AG10803 (cell line): ENCODE measurements at places on chromosomes 3 and 15.

GRCh38 chr15:92161039-92161670, 232.5 kb upstream of the ST8SIA2 start:
- no peak for DNase-seq

DNA sequence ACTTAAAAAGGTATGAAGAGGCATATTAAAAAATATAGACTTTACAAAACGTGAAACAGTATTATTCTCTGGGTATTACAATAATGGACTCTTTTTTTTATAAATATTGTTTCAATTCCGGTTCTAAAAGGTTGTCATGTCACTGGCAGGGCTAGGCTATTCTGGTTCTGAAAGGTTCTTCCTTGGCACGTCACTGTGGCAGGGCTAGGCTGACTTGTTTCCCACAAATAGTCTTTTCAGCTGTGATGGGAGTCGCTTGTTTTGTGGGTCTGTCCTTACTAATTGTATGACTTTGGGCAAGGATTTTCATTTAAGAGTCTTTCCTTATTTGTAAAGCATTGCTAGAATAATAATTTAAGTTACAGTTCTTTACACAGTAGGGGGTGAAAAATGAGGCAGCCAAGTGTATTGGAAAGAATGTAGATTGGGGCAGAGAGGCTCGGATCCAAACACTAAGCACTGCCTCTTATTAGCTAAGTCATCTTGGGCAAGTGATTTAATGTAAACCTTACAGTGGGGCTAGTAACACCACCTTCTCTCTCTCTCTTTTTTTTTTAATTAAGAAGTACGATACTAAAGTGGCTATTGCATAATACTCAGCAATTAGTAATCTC, 12.4 kb upstream of the MELTF start:
- no peak for DNase-seq

GRCh38 chr3:68858549-68858948, 73.8 kb downstream of the TAFA4 start:
- no peak for DNase-seq

DNA sequence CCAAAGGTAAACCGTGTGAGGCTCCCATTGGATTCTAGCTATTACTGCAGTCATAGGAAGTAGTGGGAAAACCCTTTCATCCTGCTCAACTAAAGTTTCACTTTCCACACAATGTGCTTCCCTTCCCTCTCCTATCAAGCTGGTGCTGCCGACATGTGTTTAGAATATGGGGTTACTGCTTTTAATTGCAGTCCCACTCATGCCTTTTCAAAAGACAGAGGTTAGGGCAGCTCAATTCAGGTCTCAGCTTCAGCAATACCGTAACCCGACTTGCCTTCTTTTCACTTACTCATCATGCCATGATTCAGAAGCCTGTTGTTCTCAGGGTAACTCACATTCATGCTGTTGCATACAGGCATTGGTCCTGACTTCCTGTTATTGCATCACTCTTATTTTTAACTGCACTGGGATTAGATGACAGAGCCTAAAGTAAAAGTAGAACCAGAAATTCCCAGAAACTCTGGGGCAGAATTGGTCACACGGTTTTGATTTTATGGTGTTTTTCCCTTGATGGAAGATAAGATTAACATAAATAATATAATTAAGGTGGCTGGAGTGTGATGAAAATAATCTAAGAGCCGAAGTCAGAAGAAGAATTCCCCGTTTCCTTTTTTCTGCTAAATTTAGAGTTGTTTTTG, 45.7 kb downstream of the C2CD4B start:
- peak; percentile 94 for DNase-seq

DNA sequence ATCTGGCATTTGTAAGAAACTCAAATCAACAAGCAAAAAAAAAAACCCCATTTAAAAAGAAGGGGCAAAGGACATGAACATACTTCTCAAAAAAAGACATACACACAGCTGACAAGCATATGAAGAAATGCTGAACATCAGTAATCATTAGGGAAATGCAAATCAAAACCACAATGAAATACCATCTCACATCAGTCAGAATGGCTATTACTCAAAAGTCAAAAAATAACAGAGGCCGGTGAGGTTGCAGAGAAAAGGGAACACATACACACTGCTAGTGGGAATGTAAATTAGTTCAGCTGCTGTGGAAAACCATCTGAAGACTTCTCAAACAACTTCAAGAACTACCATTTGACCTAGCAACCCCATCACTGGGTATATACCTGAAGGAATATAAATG, 199.4 kb upstream of the THBS1 start:
- peak; percentile 53 for DNase-seq

DNA sequence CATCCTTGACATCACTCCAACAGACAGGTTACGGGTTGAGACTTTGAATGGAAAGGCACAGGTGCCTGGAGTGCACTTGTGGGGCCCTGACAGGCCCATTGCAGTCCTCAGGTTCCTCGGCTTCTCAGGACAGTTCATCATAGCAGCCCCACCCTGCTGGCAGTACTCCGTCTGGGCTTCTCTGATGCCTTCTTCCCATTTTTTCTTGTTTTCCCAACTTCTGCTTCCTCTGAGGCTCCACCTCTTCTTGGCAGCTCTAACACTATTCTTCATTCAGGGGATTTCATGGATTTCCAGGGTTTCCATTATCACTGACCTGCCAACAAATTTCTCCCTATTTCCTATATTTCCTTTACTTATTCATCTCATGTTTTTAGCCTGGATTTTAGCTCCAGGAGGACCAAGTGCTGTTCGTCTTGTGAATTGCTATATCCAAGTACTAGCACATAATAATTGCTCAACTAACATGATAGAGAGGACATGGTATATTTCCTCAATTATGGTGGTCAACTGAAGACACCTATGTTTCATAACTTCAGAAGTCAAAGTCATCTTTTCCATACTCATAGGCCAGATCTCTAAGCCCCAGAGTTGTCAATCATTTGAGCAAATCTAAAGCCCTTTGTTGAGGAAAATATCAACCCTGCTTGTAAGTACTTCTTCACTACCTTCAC, 16.2 kb downstream of the NCEH1 start:
- DNase-seq, result no peak

DNA sequence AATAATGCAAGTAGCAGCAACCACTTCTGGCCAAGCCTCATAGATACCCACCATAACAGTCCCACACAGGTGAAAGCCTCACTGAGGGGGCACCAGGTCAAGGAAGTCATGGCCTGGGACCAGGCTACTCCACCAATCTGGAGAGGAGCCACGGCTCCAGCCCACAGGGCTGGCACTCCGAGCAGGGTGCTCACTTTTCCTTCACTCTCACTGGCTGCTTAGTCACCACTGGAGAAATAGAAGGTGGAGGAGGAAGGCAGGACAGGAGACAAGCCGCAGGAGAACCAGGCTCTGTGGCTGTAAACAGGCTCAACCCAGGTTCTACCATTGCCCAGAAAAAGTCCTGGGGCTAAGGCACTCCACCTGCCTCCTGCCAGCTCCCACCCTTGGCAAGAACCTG, 1.2 kb downstream of the USP19 start:
- no peak for DNase-seq

- no peak for DNase-seq
Measured at GRCh38 chr3:51191768-51192167, 193.3 kb upstream of the MANF start.

- DNase-seq, result peak; percentile 59
Measured at GRCh38 chr3:179449636-179450035, 1.6 kb downstream of the GNB4 start.

- peak; percentile 77 for DNase-seq
Measured at GRCh38 chr15:48285329-48286214, 45.7 kb upstream of the DUT start.

- no peak for DNase-seq
Measured at GRCh38 chr3:41216422-41216821, 17.1 kb downstream of the CTNNB1 start.

DNA sequence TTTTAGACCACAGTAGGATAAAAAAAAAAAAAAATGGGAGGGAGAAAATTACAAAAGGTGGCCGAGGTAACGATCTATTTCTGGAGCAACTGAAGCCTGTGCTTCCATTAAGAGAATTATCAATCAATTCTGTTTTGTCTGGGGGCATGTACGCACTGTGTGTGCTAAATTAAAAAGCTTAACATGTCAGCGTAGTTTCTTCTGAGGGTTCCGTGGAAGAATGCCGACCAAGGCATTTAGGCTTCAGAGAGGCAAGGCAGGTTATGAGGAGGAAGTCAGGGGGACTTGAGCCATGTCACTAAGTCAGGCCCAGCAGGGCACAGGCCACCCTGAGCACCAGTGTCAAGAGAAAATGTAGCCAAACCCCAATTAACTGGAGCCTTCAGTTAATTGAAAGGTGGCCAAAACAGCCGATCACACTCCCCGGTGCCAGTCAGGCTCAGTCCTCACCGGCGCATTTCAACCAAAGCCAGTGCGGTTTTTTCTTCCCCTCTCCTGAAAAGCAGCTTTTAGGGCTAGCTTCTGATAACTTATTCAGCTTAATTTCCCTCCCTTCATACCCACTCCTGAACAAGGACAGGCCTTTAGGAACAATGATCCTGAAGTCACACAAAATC, 113.9 kb downstream of the MEGF11 start:
- DNase-seq, result no peak

- DNase-seq, result no peak
Measured at GRCh38 chr3:194756460-194756779, 70.7 kb downstream of the FAM43A start.

GRCh38 chr3:129453732-129454131, 13.7 kb downstream of the IFT122 start:
- no peak for DNase-seq

DNA sequence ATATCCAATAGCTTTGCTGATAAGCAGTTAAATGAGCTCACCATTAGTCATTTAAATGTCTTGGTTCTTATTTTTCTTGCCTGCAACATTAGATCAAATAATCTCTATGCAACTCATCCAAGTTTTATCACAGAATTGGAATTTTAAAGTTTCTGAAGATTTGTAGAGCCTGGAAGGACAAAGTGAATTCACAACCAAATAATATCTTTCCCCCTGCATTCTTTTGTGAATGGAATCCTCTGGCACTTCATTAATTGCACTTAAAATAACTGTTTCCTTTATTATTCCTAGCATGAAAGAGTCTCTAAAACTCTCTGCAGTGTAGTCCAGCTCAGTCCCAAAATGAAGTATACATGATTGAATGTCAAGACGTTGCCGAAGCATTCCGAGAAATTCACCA, 345.6 kb upstream of the TGFBR2 start:
- peak; percentile 36 for DNase-seq

DNA sequence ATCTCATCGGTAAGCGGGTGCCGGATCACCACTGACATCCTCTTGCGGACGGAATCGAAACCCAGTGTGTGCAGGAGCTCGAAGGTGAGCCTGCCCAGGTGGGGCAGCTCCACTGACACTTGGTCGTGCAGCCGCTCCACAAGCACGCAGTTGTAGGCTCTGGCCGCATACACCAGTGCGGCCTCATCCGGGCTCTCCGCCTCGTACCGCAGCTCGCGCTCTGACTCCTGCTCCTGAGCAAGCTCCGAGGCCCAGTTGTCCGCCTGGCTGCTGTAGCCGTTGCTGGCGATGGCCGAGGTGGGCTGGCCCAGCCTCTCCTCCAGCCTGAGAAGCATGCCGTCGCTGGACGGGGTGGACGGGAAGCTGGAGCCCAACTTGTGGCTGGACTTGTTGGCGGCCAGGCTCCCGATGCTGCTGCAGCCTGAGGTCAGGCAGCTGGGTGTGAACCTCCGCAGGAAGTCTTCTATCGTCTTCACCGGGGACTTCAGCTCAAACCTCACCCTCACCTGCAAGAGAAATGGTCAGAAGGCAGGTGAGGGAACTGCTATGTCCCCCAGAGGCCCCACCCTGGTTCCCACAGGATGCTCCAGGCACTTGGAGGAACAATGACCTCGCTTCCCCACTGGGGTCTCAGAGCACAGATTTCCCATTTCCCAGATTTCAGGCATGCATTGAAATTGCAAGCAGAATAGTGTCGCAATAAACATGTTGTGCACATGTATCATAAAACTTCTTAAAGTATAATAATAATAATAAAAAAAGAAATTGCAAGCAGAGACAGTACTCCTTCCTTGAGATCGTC, 149.2 kb downstream of the ATP10A start:
- no peak for DNase-seq

- no peak for DNase-seq
Measured at GRCh38 chr3:28595372-28595771, 246.7 kb upstream of the AZI2 start.

- DNase-seq, result no peak
Measured at GRCh38 chr3:146899171-146899570, 294.0 kb upstream of the PLSCR5 start.
